Activated CD4-positive, alpha-beta T cell treated with anti-CD3 and anti-CD28 coated beads, Interleukin-2, amount 10 ng/mL, durations not matched to agents 7 days and 5 days (primary cell): ENCODE measurements at places on chromosomes 3 and 15.

DNA sequence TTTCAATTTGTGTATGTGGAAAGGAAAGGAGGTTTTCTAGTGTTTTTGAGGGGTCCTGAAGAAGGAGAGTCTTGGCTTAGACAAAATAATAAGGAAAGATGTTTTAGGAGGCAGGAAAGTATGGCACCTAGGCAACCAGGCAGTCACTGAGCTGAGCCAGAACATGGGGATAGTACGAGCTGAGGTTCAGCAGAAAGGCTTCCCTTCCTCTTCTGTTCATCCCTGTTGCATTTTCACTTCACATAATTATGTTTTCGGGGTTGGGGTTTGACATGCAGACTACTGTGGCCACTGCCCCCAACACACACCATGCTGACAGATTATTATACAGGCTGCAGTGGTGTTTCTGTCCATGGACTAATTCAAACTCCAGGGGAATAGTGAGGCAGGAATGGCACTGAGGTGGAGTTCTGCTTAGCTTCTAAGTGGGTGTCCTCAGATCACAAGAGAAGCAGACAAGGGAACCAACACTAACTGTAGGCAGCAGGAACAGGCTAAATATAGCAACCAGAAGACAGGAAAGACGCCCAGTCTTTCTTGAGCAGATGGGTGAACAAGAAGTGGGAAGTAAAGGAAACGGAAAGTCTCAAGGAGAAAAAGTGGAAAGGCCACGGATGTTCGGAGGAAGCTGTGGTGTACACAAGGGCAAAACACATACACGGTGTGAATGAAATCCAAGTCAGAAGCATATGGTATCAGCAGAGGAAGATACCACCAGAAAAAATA is 305.8 kb downstream of the PLCL2 start:
- no peak for DNase-seq

- no peak for DNase-seq
These were observed 58.4 kb downstream of the CAPN7 start for GRCh38 chr3:15264486-15264885.

- no peak for DNase-seq
These were observed 5.6 kb upstream of the ISLR2 start for GRCh38 chr15:74124759-74125158.

- DNase-seq = no peak
These were observed 629.0 kb upstream of the TGFBR2 start for GRCh38 chr3:29977360-29977759.

DNA sequence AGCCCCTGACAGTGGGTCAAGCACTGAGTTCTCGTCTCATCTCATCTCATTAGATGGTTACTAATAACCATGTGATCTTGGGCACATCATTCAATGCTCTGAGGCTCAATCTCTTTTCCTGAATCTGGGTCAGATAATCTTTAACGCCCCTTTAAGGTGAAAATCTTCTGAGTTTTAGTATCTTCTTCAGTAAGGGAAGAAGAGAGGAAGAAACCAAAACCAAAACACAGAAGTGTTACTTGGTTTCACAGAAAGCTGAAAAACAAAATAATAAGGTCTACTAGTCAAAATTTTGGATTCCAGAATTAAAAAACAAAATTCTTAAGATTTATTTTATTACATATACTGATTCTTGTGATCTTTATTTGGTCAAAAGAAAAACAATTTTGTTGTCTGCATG is 78.2 kb downstream of the CLASP2 start:
- DNase-seq = no peak

DNA sequence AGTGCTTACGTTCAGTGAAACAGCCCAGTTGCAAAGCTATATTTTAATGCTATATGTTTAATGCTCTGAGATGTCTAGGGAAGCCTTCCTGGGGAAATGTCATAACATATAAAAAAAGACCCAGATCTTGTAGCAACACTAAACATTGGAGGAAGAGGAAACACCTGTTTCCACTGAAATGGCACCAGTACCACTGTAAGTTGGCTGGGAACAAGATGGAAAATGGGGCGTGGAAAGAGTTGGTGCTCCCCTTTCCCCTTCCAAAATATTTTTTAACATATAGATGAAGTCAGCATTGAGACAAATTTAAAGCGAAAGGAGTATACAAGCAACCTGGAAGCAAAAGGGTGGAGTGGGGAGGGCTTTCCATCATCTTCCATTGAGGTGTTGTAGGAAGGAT is 289.9 kb upstream of the COL8A1 start:
- DNase-seq = no peak

- no peak for DNase-seq
These were observed 5.7 kb downstream of the NT5DC2 start for GRCh38 chr3:52527732-52528585.

DNA sequence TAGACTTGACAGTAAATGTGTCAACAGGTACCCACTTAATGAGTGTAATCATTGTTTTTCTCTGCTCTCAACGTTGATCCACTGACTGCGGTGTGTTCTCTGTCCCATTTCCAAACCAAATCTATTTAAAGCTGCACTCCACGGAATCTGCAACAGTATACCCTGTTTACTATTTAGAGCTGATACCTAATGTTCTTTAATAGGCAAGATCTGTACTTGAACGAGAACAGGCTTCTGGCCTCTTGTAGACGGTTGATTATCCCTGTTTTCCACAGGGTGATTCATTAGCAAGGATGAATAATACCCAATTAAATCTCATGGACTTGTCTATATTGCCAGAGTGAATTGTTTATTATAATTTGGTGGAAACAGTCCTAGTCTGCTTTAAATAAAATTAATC is 189.9 kb downstream of the LPP start:
- DNase-seq = no peak

- DNase-seq = no peak
These were observed 42.5 kb downstream of the SCN10A start for GRCh38 chr3:38773528-38773927.

- no peak for DNase-seq
These were observed 7.3 kb downstream of the TP63 start for GRCh38 chr3:189638276-189639031.

- no peak for DNase-seq
These were observed 2.6 kb upstream of the WWTR1 start for GRCh38 chr3:149660462-149660861.

DNA sequence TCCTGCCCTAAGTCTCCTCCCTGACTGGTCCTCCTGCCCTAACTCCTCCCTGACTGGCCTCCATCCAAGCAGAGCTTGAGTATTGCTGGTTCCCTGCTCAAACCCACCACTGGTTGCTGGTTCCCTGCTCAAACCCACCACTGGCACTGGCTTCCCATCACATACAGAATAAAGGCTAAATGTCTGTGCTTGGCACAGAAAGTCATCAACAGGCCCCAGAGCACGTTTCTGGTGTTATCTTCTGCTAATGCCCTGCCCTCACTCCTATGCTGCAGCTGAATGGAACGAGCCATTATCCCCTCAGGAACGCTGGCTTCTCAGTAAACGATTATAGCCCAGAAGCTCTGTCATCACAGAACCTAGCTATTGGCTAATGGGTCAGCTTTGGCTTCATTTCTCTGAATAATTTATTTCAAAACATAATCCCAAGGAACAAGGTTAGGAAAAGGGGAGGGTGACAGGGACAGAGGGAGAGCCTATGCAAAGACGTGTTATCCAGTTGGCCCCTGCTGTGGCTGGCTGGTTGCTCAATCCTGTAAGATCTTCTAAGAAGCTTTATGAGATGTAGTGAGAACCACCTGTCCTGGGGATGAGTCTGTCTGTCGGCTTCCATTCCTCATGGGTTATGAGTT is 6.3 kb upstream of the MUC20 start:
- DNase-seq = no peak

- no peak for DNase-seq
These were observed 48.1 kb upstream of the GK5 start for GRCh38 chr3:142273501-142273900.

- DNase-seq = no peak
These were observed 227.6 kb upstream of the BHLHE40 start for GRCh38 chr3:4751502-4752101.

DNA sequence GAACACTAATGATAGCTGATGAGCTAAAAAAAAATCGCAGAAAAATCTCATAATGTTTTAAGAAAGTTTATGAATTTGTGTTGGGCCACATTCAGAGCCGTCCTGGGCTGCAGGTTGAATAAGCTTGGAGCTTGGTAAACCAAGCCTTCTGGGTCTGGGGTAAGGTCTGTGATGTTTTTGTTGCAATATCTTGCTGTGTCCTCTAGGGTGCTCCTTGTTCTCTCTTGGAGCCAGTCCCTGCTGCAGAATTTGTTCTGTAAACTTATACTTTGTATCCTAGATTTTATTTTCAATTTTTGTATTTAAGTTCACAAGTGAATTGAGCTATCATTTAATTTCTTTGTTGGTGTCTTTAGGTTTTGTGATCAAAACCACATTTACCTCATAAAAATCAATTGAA is 143.7 kb downstream of the NR1D2 start:
- DNase-seq = no peak

DNA sequence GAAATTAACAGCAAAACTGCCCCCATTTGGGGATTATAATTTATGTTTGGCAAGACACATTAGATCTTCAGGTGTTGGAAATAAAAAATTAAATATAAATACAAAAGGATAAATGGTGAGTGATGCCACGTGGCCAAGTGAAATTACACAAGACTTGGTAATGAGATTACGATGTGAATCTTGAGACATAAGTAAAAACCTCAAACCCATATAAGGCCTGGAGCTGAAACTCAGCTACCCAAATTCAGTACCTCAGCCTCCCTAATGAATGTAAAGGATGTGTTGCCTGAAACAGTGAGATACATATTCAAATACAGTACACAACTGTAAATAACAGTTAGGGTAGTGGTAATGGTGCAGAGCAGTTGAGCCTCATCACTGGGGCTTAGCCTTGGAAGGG is 1146.6 kb downstream of the OTOL1 start:
- no peak for DNase-seq

GRCh38 chr3:190494907-190495306 is 19.0 kb upstream of the IL1RAP start:
- no peak for DNase-seq

- DNase-seq = peak; percentile 30
These were observed 52.2 kb downstream of the SEMA5B start for GRCh38 chr3:122975163-122975923.

GRCh38 chr3:137869022-137869421 is 104.9 kb downstream of the SOX14 start:
- DNase-seq = no peak

- DNase-seq = no peak
These were observed 5.3 kb downstream of the BRPF1 start for GRCh38 chr3:9736831-9737230.

DNA sequence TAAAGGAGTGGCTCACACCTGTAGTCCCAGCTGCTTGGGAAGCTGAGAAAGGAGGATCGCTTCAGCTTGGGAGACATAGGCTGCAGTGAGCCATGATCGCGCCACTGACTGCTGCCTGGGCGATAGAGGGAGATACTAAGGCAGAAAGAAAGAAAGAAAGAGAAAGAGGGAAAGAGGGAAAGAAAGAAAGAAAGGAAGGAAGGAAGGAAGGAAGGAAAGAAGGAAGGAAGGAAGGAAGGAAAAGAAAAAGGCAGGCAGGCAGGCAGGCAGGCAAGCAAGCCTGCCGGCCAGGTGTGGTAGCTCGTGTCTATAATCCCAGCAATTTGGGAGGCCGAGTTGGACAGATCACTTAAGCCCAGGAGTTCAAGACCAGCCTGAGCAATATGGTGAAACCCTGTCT is 15.3 kb downstream of the SLC28A1 start:
- no peak for DNase-seq

GRCh38 chr15:97504031-97504792 is 456.3 kb upstream of the ARRDC4 start:
- DNase-seq = no peak

- no peak for DNase-seq
These were observed 577.7 kb upstream of the ADAMTS9 start for GRCh38 chr3:65265511-65265910.

DNA sequence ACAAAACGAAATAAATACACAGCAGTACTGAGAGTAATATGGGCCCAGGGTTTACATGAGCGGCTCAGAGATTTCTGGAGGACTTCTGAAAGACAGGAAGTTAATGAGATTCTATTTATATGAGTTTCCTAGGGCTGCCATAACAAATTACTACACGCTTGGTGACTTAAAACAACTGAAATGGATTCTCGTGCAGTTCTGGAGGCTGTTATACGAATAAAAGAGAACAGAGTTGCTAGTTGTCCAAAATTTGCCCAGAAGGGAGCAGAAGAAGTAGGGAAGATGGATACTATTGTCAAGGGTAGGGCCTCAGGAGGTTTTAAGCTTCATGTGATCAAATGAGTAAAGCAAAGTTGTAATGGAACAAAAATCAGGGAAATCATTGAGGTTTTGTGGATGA is 173.1 kb upstream of the LYSMD4 start:
- DNase-seq = no peak

GRCh38 chr3:168722091-168722490 is 626.4 kb upstream of the GOLIM4 start:
- no peak for DNase-seq

- no peak for DNase-seq
These were observed 50.0 kb downstream of the MEIS2 start for GRCh38 chr15:37050345-37050744.

GRCh38 chr15:65641768-65642475 is 20.2 kb downstream of the SLC24A1 start:
- no peak for DNase-seq

GRCh38 chr3:160660902-160661301 is 16.1 kb upstream of the ARL14 start:
- no peak for DNase-seq

DNA sequence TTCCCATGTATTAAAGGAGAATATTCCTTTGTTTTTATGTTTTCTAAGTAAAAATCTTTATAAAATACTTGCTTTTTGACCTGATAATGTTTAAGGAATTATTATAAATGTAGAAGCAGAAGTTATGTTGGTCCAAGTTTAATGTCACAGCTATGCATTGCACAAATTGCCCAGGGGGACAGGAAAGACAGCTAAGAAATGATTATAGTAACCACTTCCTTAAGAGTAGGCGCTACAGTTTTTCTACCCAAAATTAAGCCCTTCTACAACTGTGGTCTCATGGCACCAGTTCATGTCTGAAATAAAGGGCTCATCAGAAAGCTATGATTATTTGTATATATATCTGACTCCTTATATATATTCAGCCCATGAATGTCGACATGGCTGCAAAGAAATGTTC is 176.4 kb downstream of the GBE1 start:
- DNase-seq = no peak

GRCh38 chr3:46440531-46441294 is 24.0 kb downstream of the LTF start:
- DNase-seq = peak; percentile 69

GRCh38 chr3:4987538-4988296 is 8.5 kb downstream of the BHLHE40 start:
- no peak for DNase-seq

- DNase-seq = no peak
These were observed 33.6 kb upstream of the LEKR1 start for GRCh38 chr3:156792536-156792935.

GRCh38 chr15:48112242-48112641 is 8.5 kb upstream of the SLC24A5 start:
- DNase-seq = no peak
